ENCODE measurements at places on chromosomes 7 and 10. TPM values are rescaled to one million over a fixed set of nuclear protein-coding genes. Genes with fewer than 3 reads are reported as not detected.

DNA sequence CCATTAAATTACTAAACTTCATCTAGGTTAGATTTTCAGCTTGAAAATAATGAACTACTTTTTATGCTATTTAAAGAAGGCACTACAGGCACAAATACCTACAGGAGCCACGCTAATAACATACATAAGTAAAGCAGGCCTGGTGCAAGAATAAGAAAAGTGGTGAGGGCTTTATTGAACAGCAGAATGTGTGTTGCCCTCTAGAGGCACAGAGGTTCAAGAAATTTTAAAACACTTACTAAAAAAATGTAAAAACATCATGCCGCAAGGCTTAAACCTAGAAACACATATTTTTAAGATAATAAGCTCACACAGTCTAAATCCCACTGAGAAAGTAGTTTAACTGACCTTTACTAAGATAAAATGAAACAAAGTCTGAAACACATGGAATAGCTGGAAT, 20.3 kb downstream of the CACUL1 start:
- DNase-seq: no peak

DNA sequence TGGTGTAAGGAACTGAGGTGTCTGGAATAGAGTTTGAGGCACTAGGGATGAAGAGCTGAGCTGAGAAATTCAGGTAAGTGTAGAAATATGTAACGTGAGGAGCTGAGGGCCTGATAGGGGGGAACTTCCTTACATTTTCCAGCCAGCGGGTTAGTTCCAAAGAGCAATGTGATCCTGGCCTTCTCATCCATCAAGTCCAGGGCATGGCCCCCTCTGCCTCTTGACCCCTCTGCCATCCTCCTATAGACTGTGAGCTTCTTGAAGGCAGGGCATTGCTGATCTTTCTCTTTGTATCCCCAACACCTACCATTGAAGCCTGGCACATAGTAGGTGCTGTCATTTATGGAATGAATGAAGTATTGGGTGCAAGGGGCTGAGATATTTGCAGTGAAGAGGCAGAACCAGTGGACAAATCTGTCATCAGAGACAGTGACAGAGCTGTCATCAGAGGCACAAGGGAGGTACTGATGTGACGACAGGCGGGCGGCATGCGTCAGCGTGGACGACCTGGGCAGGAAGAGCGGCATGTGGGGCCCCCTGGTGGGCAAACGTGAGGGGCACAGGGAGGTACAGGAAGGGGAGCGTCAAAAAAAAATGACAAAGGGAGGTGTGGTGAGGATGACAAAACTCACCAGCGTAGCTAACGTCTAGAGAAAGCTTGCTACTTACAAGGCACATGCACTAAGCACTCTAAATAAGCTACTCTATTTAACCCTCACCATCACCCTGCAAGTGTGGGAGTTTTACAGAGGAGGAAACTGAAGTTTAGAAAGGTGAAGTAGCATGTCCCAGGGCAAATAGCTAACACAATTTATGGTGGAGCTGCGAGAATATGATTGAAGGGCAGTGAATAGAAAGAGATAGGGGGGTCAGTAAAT, 5.2 kb upstream of the CAMK2G start:
- DNase-seq: peak; percentile 86

The CYP3A7 gene
- 1.3 TPM for total RNA-seq

DNA sequence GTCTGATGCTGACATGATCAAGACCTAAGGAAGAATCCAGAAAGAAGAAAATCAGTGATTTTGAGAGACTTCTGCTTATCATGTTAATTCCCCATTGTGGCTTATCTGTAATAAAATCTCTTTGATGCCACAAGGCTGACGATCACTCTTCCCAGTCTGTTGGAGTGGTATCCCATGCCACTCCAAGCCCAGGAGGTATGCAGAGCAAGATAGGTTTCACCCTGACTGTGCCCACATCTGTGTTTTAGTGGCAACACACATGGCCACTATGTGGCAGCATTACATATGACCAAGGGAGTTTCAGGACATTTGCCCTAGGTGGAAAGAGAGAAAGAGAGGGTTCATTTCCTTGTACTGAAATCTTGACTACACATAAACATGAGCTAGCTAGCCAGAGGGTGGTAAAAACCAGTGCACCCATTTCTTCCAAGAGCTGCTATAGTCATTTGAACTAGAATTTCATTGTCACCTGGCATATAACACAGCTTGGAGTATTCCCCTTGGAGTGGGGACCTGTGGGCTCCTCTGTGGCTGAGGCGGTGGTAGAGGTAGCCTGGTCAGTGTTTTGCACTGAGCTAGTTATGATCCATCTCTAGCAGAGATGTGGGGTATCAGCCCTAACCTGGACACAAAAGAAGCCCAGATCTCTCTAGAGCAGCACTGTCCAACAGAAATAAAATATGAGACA, 20.8 kb downstream of the LAMB4 start:
- no peak for DNase-seq

The KCP gene
- total RNA-seq: 1.5 TPM

GRCh38 chr7:26375726-26376174, 84.1 kb downstream of the SNX10 start:
- DNase-seq: no peak

DNA sequence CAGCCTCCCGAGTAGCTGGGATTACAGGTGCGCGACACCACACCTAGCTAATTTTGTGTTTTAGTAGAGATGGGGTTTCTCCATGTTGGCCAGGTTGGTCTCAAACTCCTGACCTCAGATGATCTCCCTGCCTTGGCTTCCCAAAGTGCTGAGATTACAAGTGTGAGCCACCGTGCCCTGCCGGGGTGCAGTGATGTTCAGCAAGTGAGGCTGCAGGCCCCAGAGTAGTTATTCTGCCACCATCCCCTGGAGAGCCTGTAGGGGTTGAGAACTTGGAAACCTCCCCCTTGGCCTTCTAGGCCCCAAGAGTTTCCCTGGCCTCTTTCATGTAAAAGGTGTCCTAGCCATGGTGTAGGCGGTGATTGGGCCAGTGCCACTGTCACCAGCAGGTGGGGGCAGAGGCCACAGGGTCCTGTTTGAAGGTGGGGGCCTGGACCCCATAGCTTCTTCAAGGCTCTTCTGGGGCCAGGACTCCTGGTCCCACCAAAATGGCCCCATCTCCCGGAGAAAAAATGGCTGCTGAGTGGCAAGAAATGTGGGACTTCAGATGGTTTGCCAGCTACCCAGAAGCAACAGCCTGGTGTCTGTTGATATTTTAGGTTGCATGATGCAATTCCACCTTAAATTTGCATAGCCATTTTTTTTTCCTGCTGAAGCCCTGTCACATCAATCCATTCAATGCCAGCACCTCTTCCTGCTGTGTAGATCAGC, 25.5 kb upstream of the INMT start:
- no peak for DNase-seq

The CRTAC1 gene
- total RNA-seq: 12.1 TPM

DNA sequence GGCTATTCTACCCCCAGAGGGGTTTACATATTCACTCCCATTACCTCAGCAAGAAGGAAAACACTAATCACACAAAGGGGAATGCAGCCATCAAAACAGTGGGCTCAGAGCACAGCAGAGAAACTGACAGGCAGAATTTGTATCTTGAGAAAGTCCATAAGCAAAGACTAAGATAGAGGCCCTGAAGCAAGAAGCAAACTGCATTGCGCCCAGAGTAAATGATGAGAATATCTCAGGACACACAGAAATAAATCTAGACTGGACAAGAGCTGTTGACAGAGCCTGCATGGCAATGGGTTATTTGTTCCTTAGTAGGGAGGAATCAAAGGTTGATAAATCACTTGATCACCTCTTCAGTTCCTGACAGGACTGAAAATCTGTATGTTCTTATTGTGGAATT, 440.7 kb upstream of the CELF2 start:
- DNase-seq: no peak

DNA sequence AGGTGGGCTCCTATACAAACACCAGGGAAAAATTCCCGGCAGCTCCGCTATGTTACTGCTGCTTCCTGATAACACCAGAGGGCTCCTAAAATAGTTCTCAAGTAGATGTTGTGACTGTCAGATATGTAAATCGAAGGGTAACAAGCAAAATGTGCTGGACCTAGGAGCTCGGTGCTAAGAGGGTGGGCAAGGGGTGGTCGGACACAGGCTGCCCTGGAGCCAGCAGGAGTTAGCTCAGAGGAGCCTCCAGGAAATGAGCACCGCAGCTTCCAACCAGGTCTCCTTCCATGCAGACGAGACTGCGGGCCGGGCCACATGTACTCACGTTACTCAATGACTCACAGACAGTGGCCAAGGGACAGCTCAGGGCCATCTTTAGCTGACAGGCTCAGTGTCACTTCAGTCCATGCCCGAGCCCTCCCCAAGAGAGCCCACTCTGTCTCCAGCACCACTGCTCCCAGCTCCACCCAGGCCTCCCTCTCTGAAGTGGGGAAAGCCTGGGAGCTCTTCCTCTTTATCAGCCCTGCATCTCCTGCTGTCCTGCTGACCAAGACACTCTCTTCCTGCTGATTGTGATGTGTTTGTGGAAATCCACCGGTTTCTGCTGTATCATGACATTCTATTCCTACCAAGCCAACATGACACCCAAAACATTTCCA, 37.2 kb upstream of the TMEM273 start:
- no peak for DNase-seq

The KEL gene
- total RNA-seq: 3.4 TPM

- DNase-seq: no peak
Measured at GRCh38 chr7:114659409-114660125, 245.0 kb downstream of the FOXP2 start.

- DNase-seq: no peak
Measured at GRCh38 chr7:130263130-130263529, 3.5 kb upstream of the CPA2 start.

GRCh38 chr10:3761021-3761686, 23.9 kb downstream of the KLF6 start:
- DNase-seq: no peak

- DNase-seq: no peak
Measured at GRCh38 chr10:102644646-102645387, 538 bp downstream of the TRIM8 start.

- no peak for DNase-seq
Measured at GRCh38 chr10:561721-562120, 127.7 kb downstream of the DIP2C start.

The GNG11 gene
- 39.1 TPM for total RNA-seq

DNA sequence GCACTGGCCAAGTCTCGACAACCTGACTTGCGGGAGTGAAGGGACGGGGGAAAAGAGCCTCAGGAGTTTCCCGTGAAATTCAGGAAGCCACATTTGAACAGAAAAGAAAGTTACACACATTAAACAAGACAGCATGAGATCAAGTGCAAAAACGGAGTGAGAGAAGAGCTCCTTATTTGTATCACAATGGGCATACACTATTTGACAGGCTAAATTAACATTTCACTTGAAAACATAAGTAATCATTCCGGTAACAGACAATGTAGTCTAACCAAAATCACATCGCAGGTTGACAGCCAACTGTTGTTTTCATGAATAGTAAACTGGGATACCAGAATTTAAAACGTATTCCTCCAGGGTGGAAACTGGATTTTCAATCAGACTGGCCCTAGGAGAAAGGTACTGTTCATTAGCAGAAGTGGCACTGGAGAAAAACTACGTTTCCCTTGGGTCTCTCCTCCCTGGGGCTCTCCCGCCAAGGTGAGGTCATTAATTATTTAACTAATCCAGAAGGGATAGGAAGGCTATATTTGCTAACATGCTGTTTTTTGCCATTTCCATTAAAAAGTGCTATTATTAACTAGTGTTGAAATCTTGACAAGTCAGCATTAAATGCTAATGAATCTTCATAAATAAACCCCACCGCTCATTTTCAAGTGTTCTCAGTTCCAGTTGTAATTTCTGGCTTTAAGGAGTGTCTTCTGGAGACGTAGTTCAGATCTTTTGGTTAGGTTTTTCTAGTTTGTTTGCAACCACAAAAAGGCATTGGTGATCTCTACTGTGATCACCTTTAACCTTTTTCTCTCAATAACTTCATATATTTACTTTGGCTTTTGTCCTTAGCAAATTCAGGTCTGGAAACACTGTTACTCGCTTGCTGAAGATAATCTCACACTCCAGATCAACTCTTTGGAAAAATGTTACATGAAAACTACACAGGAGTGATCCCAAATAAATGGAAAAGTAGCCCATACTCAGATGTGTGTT, 25.1 kb downstream of the RHEB start:
- DNase-seq: no peak

The FZD1 gene
- total RNA-seq: 26.3 TPM

DNA sequence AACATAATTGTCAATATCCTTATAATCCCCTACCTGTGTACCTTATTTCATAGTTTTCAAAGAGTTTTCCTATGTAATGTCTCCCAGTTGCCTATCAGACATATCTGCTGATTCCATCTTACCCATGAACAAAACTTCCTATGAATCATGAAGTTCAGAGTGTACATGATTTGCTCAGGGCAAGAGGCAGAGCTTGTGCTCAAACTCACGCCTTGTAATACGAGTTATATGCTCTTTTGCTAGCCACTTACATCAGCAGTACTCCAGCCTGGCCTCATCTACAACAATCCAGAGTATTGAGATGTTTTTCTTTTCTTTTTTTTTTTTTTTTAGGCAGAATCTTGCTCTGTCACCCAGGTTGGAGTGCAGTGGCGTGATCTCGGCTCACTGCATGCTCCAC, 11.8 kb downstream of the PKD2L1 start:
- no peak for DNase-seq

DNA sequence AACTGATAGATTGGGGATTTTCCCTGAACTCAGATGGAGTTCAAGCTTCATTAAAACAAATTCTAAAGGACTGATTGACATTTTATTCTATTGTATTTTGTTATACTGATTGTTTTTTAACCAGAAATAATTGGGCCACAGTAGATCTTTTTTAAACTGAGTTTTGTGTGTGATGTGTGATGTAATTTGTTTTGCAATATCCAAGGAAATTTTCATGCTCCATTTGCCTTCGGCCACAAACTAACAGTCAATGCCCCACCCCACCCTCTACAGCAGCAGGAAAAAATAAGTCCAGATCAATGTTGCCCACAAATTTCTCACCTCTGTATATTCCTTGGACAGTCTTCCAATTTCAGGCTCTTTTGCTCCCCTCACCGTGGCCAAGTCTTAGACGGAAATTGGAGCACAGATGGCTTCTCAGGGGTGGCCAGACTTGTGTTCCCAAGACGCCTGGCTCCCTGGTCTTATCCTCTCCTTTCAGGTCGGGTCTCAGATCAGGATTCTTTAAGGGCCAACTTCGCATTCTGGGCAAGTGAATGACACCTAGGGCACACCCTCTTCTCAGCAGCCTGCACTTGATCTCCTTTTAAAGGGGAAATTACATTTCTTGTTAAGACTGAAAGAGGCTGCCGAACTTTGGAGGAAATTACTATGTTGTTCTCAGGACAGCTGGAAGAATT, at the start of gene SVOPL:
Gene SVOPL, minus strand, starts transcription at position 506 of the 680 bp plus-strand sequence. CDS start 22,317 bp downstream, outside the sequence.
- DNase-seq: no peak

DNA sequence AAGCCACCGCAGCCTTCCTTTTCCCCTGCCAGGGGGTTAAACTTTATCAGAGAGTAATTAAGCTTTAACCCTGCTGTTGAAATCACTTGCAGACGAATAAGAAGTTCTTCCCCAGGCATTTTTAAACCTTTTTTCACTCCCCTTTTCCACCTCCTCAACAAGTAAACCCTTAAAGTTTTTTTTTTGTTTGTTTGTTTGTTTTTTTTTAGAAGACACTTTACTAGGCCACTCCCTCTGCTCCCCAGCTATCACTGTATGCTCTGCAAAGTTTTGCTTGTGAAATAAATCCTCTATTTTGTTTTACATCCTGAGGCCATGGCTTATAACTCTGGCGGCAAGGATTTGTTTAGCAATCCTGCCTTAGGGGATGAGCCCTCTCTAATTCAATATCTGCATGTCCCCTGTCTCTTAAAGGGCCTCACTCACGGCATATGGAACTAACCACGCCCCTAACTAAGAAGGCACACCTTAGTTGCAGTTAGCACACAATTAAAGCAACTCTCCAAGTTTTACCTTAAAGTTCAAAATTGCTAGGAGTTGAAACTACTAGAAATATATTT, 1354.7 kb upstream of the LRRTM3 start:
- DNase-seq: no peak

All from spinal cord (tissue), 10 donors.